ENCODE measurements at places on chromosomes 3 and 15. TPM values are rescaled to one million over a fixed set of nuclear protein-coding genes. Genes with fewer than 3 reads are reported as not detected.

Gene IQCB1
- total RNA-seq: 14.3 TPM

Gene RPL4
- total RNA-seq: 3,107 TPM

Gene MAP6D1
- 0.90 TPM for total RNA-seq

Gene TFDP2
- total RNA-seq: 18.1 TPM

Gene IL17RB
- total RNA-seq: 0.35 TPM

Gene CCDC51
- total RNA-seq: 28.3 TPM

Gene TMEM39A
- 42.6 TPM for total RNA-seq

Gene DNAH1
- total RNA-seq: 1.7 TPM

Gene SCAANT1
- total RNA-seq: not detected
